ENCODE measurements at places on chromosomes 12 and 14.

- no peak for DNase-seq
These were observed 372.9 kb downstream of the RMST start for GRCh38 chr12:97835541-97835940.

DNA sequence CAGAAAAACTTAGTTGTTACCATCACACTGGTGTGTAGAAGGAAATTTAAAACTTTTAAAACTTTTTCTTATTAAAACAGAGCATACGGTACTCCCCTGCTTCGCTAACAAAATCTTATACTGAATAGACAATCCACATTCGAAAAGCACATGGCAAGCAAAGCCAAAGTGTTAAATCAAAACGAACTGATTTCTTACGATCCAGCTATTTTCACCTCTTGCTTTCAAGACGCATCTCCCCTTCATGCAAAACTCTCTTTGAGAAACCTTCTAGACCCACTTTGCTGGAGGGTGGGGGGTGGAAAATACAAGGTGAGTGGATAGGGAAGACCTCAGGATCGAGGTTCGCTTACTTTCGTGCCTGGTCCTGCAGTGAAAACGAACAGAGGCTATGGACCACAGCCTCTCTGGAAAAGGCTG is 328 bp downstream of the INTS13 start:
- no peak for DNase-seq

DNA sequence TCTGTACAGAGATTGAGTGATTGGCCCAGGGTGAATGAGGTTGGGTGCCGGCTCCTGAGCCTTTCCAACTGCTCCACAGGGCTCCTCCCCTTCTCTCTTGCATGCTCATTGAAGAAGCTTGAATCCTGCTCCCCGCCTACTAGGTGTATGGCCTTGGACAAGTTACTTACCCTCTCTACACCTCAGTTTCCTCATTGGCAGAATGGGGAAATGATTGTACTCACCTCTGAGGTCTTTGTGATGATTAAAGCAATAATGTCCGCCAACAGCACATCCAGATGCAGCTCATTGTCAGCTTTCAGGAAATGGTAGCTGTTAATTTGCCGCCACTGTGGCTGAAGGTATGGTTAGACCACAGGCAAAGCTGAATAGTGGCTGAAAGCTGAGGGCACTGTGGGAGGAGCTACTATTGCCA is 174.1 kb downstream of the CRADD start:
- DNase-seq: peak; percentile 92

GRCh38 chr14:31204593-31205534 is 2.7 kb downstream of the HECTD1 start:
- no peak for DNase-seq

- DNase-seq: no peak
These were observed 18.6 kb downstream of the PPTC7 start for GRCh38 chr12:110564471-110564991.

GRCh38 chr12:102766961-102767360 is 150.1 kb downstream of the PAH start:
- DNase-seq: no peak

- DNase-seq: no peak
These were observed 47.1 kb downstream of the GIT2 start for GRCh38 chr12:109949089-109949488.
